ENCODE measurements at places on chromosomes 1 and 21. TPM values are rescaled to one million over a fixed set of nuclear protein-coding genes. Genes with fewer than 3 reads are reported as not detected.

Gene HTR6
- 0.15 TPM for total RNA-seq

Gene ASPM
- 17.5 TPM for total RNA-seq

Gene TRABD2B
- 2.8 TPM for total RNA-seq

Gene OR14K1
- not detected for total RNA-seq

Gene SPRR2F
- total RNA-seq: not detected

Gene EXTL1
- not detected for total RNA-seq

Gene C4BPB
- 1.9 TPM for total RNA-seq

Gene GJA9
- not detected for total RNA-seq

Gene CFHR1
- 0.23 TPM for total RNA-seq

Gene NBPF14
- total RNA-seq: 21.1 TPM

Gene GNG4
- 13.7 TPM for total RNA-seq

Gene ADAM15
- 109 TPM for total RNA-seq

Gene AADACL4
- total RNA-seq: not detected

Gene LCE1D
- total RNA-seq: not detected

Gene ZNHIT6
- 21.3 TPM for total RNA-seq

Gene AQP10
- not detected for total RNA-seq

Gene SELP
- total RNA-seq: not detected

Gene ETV3L
- not detected for total RNA-seq

Data from A549 treated with Mapracorat at 1 μM for 4 hours (cell line).